ACHN (cell line): ENCODE measurements at places on chromosomes 6 and 20.

GRCh38 chr20:25050501-25051350, 7.2 kb downstream of the ACSS1 start:
- no peak for DNase-seq

- DNase-seq = no peak
Observed at GRCh38 chr20:36875702-36876472, at the start of gene TLDC2. TLDC2 (plus strand) TSS chr20:36876138; CDS start chr20:36876175, 37 bp downstream.

DNA sequence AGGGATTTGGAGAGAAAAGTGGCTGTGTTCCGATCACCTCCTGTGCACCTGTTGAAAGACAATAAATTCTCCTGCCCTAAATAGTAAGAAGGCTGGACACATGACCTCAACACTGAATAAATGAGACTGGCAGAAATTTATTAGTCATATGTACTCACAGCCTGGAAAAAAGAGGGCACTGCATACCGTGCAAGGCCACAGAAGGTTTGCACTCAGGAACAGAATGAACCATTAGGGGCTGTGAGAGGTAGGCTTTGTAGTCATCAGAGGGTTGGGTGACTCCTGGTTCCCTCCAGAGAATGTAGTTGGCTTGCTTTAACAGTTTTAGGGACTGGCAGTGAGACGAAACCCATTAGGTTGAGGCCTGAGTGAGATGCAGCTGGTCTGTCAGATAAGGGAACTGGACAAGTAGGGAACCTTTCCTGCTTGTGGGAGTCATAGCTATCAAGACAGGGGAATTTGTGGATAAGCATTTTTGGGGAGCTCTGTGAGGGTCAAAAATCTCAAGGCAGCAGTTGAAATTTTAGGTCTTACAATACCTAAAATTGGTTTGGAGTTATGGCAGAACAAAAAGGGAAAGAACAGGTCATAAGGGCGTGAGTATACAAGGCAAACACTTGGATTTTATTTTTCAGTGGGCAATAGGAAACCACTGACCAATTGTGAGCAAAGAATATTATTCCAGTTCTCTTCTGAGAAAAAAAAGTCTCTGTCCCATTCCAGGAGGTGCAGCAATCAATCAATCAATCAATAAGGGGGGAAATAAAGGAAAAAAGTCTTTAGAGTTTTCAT, 67.9 kb upstream of the BTN3A2 start:
- DNase-seq = peak; percentile 55

GRCh38 chr6:33781131-33781975, 7.6 kb downstream of the LEMD2 start:
- peak; percentile 68 for DNase-seq

GRCh38 chr6:121175827-121176226, 158.5 kb downstream of the TBC1D32 start:
- DNase-seq = no peak

DNA sequence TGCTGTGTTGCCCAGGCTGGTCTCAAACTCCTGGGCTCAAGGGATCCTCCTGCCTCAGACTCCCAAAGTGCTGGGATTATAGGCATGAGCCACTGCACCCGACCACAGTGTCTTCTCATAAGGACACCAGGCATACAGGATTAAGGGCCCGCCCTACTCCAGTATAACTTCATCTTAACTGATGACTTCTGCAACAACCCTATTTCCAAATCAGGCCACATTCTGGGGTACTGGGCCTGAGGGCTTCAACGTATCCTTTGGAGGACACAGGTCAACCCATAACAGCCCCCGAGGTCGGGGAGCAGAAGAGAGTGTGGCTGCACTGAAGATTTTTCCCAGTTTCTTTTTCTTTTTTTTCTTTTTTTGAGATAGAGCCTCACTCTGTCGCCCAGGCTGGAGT, 39.7 kb downstream of the SUN5 start:
- DNase-seq = no peak

- no peak for DNase-seq
Observed at GRCh38 chr6:77123527-77123926, 339.8 kb downstream of the HTR1B start.

- DNase-seq = no peak
Observed at GRCh38 chr20:34260208-34260942, 19.2 kb downstream of the ASIP start.

DNA sequence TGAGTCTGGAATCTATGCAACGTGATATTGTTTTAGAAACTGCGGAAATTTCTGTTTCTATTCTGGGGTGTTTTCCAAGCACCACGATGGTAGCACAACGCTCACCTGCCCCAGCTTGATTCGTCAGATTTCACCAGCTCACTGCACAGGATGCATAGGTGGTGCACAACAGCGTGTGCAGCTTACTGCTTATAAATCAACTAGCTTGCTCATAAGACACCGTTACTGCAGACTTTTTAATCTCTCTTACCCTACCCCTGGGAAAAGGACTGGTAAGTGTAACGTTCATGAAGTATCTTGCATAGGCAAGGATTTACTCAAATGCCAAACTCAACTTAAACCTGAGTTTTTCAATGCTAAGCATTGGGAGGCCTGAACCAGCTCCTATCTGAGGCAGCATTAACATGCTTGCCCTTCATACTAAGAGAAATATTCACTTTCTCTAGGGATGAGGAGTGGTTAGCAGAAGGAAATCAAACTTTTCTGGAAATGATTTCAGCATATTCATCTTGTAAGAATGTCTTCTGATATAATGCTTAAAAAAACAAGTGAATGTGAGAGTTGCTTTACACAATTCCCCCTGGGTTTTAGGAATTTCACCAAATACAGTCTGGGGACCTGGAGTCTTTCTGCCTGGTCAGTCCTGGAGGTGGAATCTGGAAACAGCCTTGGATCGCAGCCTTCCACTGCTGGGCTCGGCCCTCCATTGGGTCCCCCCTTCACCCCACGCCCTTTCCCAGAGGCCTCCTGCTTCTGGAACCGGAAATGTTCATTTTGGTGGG, 100.6 kb downstream of the DACT2 start:
- DNase-seq = no peak

DNA sequence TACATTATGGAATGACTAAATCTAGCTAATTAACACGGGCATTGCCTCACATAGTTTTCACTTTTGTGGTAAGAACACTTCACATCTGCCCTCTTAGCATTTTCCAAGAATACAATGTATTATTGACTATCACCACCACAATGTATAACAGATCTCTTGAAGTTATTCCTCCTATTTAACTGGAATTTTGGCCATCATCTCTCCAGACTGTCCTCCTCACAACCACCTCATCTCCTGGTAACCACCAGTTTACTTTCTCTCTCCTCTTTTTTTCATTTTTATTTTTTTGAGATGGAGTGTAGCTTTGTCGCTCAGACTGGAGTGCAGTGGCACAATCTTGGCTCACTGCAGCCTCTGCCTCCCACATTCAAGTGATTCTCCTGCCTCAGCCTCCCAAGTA, 8.2 kb upstream of the SHLD1 start:
- no peak for DNase-seq

- DNase-seq = no peak
Observed at GRCh38 chr6:111353912-111354462, 129.0 kb downstream of the REV3L start.

DNA sequence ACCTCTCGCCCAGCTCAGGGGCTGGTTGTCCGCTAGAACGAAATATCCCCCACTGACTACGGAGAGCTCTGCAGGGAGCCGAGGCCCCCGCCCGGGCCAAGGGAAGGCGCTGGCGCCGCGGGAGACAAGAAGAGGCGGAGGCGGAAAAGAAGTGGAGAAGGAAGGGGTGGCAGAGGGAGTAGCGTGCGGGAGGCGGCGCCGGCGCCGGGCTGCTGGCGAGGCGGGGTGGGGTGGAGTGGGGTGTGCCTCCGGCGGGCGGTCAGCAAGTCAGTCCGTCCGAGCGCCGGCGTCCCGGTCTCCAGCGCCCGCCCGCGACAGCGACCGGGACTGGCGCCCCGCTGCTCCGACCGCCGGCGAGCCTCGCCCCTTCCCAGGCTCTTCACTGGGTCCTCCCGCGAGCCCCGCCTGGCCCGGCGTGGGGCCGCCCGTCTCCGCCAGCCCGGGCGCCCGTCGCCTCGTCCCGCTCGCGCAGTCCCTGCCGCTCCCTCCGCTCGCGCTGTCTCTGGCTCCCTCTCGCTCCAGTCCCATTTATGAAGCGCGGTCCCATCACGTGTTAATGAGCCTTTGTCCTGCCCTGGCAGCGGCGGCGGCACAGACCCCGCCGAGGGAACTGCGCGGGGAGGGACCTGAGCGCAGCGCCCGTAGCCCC, at the start of gene CNR1:
Gene CNR1, minus strand, starts transcription at position 504 of the 649 bp plus-strand sequence. CDS start 21,073 bp downstream, outside the sequence.
- peak; percentile 26 for DNase-seq

DNA sequence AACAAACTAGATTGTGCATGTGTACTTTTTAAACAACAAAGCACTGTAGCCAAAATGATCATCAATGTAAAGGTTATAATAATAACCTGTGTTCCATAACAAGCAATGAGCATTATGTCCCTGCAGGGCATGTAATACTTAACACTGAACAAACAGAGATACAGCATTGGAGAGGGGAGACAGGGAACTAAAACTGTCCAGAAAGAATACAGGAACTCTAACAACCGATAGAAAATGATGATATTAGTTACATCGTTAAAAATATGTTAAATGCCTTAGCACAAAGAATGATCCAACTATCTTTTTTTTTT, 80.5 kb downstream of the COL9A1 start:
- no peak for DNase-seq

DNA sequence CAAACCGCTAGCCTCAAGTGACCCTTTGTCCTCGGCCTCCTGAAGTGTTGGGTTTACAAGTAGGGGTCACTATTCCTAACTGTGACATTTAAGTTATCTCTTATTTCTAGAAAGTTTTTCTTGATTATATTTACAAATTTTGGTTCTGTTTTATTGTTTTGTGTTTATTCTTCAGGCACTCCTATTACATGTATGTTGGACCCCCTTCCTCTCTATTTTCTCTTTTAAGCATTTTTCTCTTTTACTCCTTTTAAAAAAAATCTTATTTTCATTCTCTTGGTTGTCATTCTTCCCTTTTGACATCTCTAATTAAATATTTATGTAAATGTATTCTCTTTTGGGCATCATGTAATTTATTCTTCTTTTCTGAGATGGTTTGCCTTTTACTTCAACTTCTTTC, 50.4 kb upstream of the MAP3K7 start:
- DNase-seq = no peak

DNA sequence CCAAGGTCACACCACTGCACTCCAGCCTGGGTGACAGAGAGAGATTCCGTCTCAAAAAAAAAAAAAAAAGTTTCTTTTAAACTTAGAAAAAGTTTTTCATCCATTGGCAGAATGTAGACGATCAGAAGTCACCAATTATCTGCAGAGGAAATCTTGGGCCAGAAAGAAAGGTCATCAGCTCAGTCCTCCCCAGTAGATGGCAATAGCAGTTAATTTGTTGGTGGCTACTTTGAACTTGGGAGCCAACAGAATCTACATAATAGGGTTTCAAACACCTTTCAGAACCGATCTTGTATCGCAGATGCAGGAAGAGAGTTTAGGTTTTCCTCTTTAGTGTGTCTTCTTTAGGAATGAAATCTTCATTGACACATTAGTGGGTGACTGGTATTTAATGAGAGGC, 41.7 kb downstream of the LBP start:
- DNase-seq = no peak

DNA sequence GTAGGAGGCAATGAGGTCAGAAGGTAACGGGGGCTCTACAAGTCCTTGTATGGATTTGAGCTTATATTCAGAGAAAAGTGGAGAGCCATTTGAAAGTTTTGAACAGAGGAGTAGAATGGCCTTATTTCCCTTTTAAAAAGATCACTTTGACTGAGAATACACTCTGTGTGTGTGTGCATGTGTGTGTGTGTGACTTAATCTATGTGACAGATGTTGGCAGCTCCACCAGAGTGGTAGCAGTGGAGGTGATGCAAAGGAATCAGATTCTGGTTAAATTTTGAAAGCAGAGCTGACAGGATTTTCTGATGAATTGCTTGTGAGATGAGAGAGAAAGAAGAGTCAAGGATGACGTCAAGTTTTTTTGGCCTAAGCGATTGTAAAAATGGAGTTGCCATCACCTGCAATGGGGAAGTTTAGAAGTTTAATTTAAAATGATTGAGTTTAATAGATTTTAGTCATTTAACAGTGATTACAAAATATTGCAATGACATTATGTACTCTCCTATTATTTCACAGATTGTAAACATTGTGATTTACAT, 172.2 kb upstream of the HEY2 start:
- no peak for DNase-seq

DNA sequence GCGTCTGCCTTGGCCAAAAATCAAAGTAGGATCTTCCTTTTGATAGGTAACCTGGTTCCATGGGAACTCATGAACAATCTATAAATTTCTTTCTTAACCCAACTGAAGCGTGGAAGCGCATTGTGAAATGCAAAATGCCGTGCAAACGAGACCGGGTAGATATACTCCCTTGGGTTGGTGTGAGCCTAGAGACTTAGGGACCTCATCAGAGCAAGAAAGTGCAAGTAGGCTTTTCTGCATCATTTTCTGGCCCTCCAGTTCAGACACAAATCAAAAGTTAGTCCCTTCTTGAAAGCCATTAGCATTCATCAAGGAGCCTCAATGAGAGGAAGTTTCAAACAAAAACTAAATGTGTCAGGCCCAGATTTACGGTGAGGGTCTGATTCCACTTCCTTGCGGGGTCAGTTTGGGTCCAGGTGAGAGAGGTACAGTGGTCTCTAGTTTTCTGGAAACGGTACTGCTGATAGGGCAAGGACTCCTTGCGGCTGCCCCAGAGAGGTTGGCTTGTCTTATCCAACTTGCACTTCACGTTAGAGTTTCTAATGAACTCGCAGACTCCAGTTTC, 5.3 kb upstream of the ZNF184 start:
- DNase-seq = no peak

- DNase-seq = peak; percentile 80
Observed at GRCh38 chr6:28104392-28105244, 19.8 kb upstream of the ZSCAN16 start.
